ENCODE measurements at places on chromosomes 11 and 22. TPM values are rescaled to one million over a fixed set of nuclear protein-coding genes. Genes with fewer than 3 reads are reported as not detected.

Gene CSF2RB
- 8.9 TPM for total RNA-seq

GRCh38 chr22:27212617-27213177, 555.3 kb downstream of the MIAT start:
- DNase-seq, result no peak

- no peak for DNase-seq
Measured at GRCh38 chr22:49540084-49540912, 287.4 kb downstream of the BRD1 start.

DNA sequence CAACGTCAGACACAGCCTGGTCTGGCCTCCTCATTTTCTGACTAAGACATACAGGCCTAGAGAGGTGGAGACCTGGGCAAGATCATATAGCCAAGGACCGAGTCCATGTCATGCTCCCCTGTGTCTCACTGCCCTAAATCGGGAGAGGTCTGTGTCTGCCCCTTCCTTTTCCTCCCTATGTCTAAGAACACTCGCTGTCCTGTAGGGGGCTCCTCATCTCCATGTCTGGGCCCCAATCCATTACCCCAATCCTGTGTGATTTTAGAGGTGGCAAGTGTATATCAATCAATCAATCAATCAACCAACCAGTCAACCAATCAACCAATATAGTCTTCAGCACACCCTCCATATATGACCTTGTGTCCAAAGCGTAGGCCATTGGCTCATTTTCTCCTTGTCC, 125.7 kb downstream of the KIRREL3 start:
- no peak for DNase-seq

Gene ARHGAP8
- total RNA-seq, result not detected

GRCh38 chr11:71321433-71322191, 69.2 kb upstream of the SHANK2 start:
- no peak for DNase-seq

- DNase-seq, result peak; percentile 25
Measured at GRCh38 chr11:6353367-6353987, 33.2 kb upstream of the CAVIN3 start.

Gene HINFP
- 24.5 TPM for total RNA-seq

GRCh38 chr11:14240221-14240620, 118.8 kb downstream of the RRAS2 start:
- DNase-seq, result no peak

DNA sequence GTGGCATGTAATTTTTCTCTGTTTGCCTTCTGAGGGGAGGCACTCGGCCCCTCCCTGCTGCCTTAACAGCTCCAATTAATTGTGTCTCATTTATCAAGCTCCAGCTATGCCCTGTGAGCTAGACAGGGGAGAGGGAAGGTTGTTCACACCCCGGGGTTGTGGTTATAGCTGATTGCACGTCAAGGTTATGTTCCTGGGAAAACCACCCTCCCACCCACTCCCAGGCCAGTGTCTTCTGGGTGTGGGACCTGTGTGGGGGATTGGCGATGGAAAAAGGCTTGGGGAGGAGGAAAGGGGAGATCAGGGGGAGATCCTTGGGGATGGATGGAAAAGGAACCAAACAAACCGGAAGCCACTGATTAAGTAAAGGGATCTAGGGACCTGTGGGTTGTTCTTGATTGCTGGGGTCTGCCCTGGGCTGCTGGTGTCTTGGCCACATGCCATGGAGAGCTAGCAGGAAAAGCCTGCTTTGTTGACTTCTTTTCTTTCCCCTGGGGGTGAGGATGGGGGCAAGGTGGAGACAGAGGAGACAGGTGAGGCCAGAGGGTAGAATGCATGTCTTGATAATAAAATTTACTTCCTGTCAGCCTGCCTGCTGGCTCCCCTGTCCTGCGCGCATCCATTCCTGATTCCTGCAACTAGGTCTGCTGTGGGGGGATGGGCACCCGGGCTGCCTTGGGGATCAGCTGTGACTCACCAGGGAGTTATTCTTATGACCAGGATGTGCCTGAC, 13.5 kb upstream of the SORL1-AS1 start:
- DNase-seq, result no peak

DNA sequence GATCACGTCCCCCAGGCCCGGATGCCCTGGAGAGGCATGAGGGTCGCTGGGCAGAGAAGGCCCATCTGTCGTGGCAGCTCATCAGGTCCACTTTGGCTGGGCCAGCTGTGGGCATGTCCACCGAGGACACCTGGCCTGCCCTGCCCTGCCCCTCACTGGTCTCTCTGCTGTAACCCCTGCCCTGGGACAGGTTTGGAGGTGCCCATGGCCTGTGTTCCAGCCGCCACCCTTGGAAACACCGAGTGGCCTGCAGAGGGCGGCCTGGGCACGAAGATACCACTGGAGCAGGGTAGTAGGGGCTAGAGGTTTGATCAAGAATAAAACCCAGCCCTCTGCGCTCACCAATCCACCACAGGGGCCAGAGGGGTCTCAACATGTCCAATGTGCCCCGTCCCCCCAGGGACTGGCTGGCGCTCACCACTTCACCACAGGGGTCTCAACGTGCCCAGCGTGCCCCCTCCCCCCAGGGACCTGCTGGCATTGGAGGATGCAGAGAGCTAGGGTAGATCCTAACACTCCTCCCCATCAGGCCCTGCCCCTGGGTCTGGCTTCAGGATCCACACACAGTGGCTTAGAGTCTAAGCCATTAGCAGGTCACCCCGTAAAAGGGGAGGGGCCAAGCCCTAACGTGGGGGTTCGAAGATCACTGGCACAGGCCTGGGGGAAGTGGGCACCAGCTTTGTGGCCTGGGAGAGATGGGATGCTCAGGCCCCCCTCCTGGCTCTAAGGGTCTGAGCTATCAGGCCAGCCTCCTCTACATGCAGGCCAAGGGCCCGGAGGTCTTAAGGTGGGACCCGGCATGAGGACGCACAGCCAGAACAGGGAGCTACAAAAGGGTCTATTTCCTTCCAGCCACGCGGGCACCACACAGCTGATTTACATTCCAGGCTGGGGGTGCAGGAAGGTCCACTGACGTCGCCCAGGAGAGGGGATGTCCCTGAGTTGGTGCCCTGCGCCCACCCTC, 1.3 kb upstream of the HDAC10 start:
- DNase-seq, result no peak

- no peak for DNase-seq
Measured at GRCh38 chr11:62666259-62666926, 1.3 kb downstream of the CSKMT start.

DNA sequence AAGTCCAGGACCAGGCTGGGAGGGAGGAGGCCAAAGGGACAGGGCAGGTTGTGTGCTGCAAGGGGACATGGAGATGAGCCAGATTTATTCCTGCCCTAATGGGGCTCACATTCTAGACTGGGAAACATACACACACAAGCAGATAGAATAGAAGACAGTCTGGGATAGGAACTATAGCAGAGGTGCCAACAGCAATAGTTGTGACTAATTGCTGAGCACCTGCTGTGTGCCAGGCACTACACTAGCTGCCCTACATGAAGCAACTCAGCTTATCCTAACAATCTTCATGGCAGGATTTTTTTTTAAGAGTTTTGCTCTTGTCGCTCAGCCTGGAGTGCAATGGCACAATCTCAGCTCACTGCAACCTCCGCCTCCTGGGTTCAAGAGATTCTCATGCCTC, 11.4 kb downstream of the MOGAT2 start:
- DNase-seq, result no peak

Gene E2F8
- 20.3 TPM for total RNA-seq

DNA sequence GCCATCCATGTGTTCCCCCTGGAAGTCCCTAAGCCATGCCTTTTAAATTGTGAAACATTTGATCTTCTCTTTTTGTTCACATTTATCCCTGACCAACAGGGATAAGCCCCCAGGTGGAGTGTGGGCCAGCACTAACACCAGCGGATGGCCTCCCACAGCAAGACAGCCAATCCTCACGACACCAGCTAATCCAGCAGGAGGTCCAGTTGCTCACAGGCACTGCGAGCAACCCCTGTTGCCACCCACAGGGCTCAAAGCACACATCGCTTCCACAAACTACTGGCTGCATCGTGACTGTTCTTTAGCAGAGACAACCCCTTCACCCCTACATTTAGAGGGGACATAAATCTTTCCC, 2.0 kb downstream of the PCSK7 start:
- DNase-seq, result no peak

- DNase-seq, result no peak
Measured at GRCh38 chr22:33842006-33842354, 78.3 kb downstream of the LARGE1 start.

GRCh38 chr22:23829845-23830372, 8.9 kb downstream of the DERL3 start:
- DNase-seq, result no peak
